PC-3 (cell line): ENCODE measurements at places on chromosomes 3 and 15.

GRCh38 chr3:36192901-36193300 lies 187.4 kb upstream of the STAC start:
- DNase-seq, result no peak

- DNase-seq, result no peak
Observed at GRCh38 chr3:63853106-63853505, 10.5 kb downstream of the THOC7 start.

DNA sequence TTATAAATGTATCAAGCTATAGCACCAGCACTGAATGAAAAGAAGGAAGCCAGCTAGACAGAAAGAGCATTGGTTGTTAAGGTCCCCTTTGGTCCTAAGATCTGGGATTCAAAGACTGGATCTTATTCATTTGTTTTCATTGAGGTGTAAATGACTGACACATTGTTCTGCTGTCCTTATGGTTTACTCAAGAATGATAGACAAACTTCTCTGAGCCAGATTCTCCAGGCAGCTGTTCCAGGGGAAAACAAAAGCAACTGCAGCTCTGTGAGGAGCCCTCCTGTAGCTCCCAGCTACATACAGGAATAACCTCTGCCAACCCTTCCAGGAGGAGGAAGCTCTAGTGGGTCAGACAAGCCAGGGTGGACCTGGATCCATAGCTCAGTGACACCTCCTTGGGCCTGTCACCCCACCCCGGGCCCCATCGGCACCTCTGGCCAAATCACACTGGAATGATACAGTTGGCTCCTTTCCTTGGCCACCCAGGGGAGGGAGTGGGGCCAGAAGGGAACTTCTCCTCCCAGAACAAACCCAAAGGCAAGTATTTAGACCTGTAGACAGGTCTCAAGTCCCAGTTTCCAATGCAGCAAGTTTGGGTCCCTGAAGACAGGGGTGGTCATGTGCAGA lies 57.8 kb downstream of the ZNF621 start:
- DNase-seq, result no peak

- no peak for DNase-seq
Observed at GRCh38 chr15:58513726-58514336, 82.0 kb downstream of the LIPC start.

DNA sequence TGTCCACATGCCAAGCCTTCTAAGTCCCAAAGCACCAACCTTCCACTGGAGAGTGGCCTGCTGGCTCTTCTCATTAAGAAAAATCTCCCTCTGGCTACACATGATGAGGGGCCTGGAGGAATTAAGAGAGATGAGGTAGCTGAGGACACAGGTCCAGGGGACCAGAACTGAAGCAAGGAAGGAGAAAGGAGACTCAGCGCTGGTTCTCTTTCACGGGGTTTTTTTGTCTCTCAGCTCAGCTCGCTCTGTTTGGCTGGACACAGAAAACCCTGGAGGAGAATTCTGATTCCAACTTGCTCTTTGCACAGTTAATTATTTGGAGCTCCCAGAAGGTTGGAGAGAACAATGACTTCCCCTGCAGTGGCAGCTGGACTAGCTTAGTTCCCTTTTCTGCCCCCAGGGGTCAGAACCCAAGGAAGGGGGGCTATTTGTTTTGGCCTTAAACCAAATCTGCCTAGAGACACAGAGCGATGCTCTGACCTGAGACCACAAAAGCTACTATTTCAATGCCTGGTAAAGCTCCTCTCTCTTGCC lies 507.6 kb downstream of the FHIT start:
- no peak for DNase-seq

DNA sequence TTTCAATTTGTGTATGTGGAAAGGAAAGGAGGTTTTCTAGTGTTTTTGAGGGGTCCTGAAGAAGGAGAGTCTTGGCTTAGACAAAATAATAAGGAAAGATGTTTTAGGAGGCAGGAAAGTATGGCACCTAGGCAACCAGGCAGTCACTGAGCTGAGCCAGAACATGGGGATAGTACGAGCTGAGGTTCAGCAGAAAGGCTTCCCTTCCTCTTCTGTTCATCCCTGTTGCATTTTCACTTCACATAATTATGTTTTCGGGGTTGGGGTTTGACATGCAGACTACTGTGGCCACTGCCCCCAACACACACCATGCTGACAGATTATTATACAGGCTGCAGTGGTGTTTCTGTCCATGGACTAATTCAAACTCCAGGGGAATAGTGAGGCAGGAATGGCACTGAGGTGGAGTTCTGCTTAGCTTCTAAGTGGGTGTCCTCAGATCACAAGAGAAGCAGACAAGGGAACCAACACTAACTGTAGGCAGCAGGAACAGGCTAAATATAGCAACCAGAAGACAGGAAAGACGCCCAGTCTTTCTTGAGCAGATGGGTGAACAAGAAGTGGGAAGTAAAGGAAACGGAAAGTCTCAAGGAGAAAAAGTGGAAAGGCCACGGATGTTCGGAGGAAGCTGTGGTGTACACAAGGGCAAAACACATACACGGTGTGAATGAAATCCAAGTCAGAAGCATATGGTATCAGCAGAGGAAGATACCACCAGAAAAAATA lies 305.8 kb downstream of the PLCL2 start:
- DNase-seq, result no peak

- DNase-seq, result peak; percentile 73
Observed at GRCh38 chr15:52679232-52680040, at the start of gene ATOSA. Gene ATOSA (minus strand): TSS chr15:52679388. CDS start chr15:52678021, 1,367 bp downstream.

- peak; percentile 81 for DNase-seq
Observed at GRCh38 chr3:44942202-44942921, 33.6 kb downstream of the ZDHHC3 start.
